ENCODE measurements at places on chromosomes 5 and 9.
A peak's percentile ranks its signal among the peaks of the same experiment; 100 is the strongest.

- DNase-seq = no peak
Observed at GRCh38 chr9:129321286-129322021, 143.4 kb upstream of the IER5L start.

GRCh38 chr5:40605295-40605958 lies 74.3 kb upstream of the PTGER4 start:
- DNase-seq = no peak

GRCh38 chr9:71647094-71647591 lies 121.2 kb downstream of the CEMIP2 start:
- peak; percentile 57 for DNase-seq

- DNase-seq = no peak
Observed at GRCh38 chr9:26013199-26013598, 335.0 kb upstream of the TUSC1 start.

GRCh38 chr5:150665044-150665443 lies 4.0 kb downstream of the MYOZ3 start:
- DNase-seq = no peak
